ENCODE measurements at places on chromosomes 2 and 18. TPM values are rescaled to one million over a fixed set of nuclear protein-coding genes. Genes with fewer than 3 reads are reported as not detected.

- DNase-seq, result no peak
Observed at GRCh38 chr2:157743051-157743450, 114.4 kb upstream of the ACVR1C start.

DNA sequence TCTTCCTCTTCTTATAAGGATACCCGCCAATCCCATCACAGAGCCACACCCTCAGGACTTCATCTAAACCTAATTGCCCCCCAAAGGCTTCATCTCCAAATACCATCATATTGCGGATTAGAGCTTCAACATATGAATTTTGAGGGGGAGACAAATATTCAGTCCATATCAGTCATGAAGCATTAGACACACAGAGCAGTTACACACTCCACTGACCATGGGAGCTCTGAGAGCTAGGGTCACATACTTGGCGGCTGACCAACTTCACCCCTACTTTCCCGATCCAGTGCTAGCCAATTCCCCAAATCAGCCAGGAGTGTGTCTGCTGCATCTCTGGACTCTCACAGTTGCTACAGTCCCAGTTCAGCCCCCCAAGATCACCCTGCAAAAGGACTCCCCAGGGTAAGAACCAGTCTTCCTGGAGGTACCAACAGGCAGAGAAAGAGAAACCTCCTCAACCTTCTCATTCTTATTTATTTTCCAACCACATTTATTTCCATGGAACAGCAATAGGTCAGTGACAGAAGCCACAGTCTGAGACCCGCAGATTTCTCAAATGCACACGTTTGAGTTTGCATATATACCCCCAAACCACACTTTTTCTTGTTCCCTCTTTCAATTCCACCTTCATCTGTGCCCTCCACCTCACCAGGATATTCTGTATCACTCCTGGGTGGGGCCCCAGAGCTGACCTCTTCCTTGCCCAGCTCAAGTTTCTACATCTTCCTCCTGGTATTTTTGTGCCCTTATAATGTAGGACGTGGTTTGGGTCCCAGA is 33.3 kb downstream of the SPP2 start:
- DNase-seq, result no peak

DNA sequence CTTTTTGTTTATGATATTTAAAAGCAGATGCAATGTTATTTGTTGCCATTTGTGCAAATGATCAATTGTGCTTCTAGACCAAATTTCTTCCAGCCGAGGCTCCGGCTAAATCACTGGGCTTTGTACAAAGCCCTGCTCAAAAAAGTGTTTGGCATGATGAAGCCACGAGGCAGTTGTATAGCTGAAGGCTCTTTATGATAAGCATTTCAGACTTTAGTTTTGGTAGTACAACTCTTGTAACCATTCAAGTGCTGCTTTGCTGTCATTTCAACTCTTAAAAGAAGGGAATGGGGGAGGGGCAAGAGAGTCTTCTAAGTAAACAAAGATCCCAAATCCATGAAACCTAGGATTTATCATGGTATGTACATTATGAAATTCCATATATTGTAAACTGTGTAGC is 3.3 kb upstream of the ZNF532 start:
- DNase-seq, result no peak

DNA sequence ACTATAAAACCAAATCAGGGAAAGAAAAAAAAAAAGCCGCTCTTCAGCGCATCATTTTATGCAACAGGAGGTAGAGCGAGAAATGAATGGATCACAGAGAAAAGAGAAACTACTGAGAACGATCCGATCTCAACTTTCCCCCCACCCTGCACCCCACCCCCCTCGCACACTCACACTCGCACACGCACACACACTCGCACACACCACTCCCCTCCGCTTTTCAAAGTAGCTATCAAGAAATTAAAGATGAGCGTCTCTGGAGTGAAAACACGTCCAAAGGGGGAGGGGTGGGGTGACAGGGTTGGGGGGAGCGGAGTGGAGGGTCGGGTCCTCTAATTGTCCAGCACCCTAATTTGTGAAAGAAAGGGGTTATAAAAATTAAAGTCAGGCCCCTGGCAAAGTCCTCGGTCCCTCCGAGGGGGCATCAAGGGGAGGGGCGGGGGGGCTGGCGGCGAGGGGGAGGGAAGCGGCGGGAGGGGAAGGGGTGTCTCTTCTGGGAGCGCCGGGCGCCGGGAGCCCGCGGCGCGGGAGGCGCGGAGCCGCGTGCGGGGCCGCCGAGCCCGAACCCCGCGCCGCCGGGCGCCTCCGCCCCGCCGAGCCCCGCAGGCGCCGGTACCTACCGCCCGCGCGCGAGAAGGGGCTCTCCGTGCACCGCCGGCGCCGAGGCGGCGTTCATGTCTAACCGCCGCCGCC is 428 bp downstream of the TCF4 start:
- DNase-seq, result peak; percentile 34

- DNase-seq, result no peak
Observed at GRCh38 chr2:236856848-236857235, 228.8 kb upstream of the COPS8 start.

SCYGR1 gene
- not detected for total RNA-seq

SERPINB11 gene
- not detected for total RNA-seq

- no peak for DNase-seq
Observed at GRCh38 chr2:37143974-37144373, 12.8 kb downstream of the EIF2AK2 start.

DNA sequence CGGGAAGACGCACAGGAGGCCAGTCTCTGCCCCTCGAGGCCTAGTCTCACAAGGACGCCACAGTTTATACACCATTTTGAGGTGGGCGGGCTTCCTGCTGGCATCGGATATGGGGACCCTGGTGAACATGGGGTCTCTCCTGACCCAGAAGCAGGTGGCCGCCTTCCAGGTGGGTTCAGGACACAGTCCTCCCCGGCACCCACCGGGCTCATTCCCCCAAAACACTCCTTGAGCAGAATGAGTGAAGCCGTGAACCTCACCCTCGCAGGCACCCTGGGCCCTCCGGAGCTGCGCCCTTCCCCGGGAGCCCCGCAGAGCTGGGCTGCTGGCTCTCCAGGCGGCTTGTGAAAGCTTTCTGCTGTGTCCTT is 6.5 kb downstream of the NFATC1 start:
- DNase-seq, result no peak

DNA sequence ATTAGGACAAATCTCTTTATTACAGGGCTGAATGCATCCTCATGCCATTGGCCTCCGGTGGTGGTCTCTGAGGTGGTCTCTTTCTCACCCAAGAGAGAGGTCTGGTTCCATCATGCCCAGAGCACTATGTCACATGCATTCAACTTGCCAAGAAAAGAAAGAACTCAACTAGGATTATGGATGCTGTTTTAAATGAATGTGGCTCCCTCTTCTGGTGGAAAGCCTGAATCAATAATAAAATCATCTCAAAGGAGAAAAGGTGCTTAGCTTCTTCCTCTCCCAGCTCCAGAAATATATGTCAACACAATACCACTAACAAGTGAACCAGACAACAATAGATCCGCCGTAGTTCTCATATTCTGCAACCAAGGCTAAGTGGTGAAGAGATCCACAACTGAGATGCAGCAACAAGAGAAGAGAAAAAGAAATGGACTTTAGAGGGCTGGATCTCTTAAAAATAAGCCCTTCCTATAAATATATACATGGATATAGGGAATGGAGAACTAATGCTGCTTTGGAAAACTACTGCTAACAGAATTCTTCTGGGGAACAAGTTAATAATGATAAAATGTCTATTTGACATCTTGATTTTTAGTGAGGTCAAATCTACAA is 396.8 kb downstream of the NCKAP5 start:
- peak; percentile 54 for DNase-seq

DNA sequence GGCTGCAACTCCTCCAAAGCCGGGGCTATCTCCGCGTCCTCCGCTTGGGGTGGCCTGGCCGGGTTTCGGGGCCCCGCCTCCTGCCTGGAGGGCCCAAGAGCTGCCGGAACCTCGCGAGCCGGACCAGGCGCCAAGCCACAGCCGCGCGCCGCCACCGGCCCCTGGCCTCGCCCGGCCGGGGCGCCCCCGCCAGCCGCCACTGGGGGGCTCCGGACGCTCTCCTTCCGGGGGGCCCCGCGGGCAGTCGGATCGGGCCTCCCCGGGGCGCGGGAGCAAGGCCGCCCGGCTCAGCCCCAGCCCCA is 17.4 kb upstream of the HAAO start:
- peak; percentile 85 for DNase-seq

DNA sequence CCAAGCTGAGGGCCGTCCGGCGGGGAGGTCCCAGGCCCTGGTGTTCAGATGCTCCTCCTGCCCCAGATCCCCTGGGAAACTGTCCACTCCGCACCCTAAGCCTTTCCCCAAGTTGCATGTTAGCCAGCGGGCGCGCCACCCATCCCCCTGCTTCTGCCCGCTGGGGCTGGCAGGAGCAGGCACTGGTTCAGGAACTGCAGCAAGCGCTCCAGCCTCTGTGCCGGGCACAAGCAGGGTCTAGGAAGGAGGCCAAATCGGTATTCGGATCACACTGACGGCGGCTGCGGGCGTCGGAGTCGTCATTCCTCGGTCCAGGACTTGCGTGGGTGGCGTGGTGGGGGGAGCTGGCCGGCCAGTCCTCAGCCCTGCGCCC is 53.7 kb downstream of the FAM168B start:
- no peak for DNase-seq

DNA sequence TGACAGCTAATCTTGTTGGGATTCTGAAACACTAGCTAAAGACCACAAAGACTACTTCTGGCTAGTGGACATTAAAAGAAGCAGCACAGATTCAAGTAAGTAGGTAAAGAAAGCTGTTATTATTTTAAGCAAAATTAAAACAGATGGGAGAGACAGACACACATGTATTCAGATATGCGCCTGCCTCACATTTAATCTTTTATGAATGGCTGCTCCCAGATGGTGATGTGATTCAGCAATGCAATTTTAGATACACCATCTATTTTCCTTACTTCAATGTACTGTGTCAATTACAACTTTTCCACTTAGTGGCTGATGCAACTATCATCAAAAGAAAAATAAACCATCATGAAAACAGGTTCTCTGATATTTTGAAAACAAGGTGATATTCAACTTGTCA is 133.0 kb upstream of the PGAP1 start:
- DNase-seq, result no peak

- no peak for DNase-seq
Observed at GRCh38 chr2:108916122-108916795, 72.8 kb downstream of the EDAR start.
